Hematopoietic multipotent progenitor cell treated with erythropoietin and hydrocortisone succinate and interleukin-3 and kit ligand, for 15 days (in vitro differentiated cells): ENCODE measurements at places on chromosomes 4 and X.

- DNase-seq: no peak
Observed at GRCh38 chr4:111930659-111931058, 214.6 kb upstream of the FAM241A start.

DNA sequence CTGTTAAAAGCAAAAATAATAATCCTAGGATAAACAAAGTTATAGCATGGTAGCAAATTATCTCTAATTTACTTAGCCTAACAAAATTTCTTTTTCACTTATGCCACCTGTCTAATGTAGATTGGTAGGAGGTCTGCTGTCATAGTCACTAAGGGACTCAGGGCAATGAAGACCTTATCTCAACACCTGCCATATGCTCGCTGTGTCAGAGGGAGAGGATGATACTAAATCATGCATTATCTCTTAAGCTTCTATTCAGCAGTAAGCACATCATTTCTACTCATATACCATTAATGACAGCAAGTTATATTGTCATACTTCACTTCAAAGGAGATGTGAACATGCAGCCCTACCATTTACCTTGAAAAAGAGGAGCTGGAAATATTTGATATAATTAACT lies 44.1 kb downstream of the AFM start:
- no peak for DNase-seq

DNA sequence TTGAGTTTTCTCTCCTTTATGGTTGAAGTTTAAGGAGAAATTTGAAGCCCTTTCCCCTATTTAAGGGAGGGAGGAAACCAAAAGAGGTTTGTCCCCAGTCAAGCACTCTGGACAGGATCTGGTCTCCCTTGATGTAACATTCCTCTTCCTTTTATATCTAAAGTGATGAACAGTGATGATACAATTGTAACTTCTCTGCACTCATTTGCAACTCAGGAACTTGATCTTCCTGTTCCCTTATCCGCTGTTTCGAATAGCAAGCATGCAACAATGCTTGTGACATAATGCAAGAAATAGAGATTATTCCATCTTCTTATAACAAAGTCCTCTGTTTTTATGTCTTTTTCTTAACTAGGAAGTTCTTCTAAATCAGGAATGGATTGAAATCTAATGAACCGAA lies 18.3 kb downstream of the ALPK1 start:
- no peak for DNase-seq

DNA sequence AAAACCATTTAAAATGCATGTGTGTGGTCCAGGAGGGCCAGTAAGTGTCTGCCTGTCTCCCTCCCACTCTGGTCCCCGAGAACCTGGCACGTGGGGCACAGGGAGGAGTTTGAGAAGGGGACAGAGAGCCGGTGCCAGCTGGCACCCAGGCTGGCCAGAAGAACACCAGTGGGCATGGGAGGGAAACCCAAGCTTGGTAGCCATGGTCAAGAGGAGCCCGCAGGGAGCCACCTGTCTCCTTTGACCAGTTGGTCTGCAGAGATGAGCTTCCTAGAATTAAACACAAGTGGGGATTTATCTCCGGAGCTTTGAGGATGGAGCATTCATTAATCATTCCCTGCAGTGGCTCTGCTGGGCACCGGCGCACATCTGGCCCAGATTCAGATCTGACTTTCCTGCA lies 41.6 kb downstream of the HMX1 start:
- DNase-seq: no peak

DNA sequence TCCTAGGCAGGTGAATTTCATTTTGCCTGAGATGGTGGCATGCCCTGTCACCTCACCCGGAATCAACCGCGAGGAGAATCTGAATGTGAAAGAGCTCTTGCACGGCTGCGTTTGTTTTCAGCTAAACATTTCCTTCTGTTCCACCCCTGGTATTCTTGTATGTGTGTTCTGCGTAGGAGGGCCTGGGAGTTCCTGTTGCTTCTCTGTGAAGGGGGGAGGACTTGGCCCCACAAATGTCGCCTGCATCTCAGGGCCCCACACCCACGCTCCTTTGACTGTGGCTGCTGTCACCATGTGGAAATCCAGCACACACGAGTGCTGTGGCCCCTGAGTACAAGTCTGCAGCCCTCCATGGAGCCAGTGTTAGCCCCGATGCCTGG lies 45.8 kb upstream of the CLCN4 start:
- no peak for DNase-seq

GRCh38 chrX:48492293-48492910 lies 16.4 kb upstream of the PORCN start:
- DNase-seq: no peak

- no peak for DNase-seq
Observed at GRCh38 chrX:50770702-50771101, 43.3 kb downstream of the SHROOM4 start.

- no peak for DNase-seq
Observed at GRCh38 chr4:124737619-124738018, 25.1 kb upstream of the ANKRD50 start.

DNA sequence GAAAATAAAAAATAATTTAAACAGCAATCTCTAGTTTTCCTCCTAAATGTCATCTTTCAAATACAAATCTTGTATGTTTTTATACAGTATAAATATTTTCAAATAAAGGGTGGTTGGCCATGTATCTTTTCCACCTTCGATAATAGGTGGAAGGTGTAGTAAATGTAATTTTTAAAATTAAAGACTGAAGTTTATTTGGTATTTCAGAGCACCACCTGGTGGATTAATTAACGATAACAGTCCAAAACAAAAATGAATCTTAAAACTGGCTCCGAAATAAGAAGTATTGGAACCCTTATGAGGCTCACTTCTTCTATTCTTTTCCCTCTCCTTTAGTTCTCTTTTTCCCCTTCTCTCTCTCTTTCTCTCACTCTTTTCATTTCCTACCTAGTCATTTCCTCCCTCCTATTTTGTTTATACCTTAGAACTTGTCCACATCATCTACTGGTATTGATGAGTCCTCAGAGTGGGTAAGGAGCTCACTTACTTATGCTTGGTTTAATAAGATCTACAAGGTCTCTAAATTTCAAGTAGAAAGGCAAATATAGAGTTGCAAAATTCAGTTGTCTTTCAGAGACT lies 82.9 kb upstream of the EXOC1L start:
- peak; percentile 23 for DNase-seq

DNA sequence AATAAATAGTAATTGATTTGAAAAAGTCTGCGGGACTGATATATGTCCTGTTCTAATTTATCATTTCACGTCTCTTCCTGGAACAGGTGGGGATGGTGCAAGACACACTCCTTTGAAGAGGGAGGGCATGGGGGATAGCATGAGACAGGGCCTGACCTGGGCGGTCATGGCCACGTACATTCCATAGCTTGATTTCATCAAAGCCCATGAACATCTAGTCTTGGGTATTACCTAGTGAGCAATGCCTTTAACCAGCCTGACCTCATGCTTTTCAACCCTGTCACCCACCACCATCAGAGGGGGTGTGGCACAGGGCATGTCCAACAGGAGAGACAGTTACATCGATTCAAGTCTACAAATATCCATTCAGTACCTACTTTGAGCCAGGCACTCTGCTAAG lies 52.3 kb upstream of the HOPX start:
- no peak for DNase-seq

GRCh38 chr4:54063229-54063628 lies 1.2 kb downstream of the CHIC2 start:
- peak; percentile 31 for DNase-seq

GRCh38 chr4:55865228-55865806 lies 11.9 kb downstream of the EXOC1 start:
- no peak for DNase-seq

DNA sequence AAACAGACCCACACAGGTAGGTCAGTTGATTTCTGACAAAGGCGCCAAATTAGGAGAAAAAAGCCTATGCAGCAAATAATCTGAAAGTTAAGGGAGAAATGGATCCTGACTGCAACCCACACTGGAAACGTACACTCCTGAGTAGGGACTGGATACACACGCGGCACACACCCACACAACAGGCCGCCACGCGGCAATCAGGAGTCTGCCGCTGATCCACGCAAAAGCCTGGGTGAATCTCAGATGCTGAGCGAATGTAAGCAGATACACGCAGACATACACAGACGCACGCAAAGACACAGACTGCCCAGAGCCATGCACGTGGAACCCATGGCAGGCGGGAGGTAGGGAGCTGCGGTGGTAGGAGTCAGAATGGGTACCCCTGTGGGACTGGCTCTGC lies 21.7 kb downstream of the LRPAP1 start:
- no peak for DNase-seq

DNA sequence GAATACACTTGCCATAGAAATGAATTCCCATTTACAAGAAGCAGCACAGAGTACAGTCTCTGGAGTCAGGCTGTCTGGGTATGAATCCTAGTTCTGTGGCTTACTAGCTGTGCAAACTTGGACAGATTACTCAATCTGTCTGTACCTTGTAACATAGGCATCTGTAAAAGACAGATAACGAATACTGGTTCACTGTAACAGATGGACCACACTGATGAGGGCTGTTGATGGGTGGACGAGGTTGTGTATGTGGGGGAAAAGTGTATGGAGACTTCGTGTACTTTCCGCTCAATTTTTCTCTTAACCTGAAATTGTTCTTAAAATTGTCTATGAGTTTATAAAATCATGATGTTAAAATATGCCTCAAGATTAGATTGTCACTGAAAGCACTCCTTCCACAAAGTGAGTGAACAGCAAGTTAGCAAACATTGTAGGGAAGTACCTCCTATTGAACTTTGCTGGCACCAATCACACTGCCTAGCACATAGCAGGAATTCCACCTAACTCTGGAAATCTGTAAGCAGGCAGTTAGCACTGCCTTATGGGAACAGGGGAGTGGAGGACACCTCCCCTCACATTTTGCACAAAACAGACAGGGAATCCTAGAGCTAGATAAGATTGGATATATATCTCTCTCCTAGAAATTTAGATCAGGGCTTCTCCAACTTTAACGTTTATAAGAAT lies 6.5 kb upstream of the EXOSC9 start:
- peak; percentile 82 for DNase-seq

- DNase-seq: no peak
Observed at GRCh38 chrX:115689931-115690330, 129.0 kb downstream of the PLS3 start.

DNA sequence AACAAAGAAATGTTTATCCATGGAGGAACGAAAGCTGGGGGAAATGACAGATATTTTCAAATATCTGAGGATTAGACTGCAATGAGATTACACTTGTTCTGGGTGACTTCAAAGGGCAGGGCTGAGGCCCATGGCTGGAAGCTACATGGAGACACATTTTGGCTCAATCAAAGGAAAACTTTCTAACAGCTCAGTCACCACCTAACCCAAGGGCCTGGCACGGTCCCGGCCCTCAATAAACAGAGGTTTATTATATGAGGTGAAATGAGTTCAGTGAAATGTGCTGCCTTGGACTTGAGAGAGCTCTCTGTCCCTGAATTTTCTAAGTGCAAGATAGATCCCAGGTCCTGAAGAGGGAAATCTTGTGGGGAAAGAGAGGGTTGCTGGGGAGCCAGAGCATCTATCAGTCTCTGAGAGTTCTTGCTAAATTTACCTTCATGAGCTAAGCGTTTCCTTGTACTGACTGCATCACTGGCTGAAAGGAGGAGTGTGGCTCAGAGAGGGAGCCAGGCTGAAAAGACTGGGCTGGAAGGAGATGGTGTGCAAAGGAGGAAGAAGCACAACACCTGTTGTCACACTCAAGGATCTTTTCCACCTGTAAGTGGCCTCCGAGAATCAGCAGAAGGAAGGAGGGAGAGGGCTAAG lies 2.0 kb upstream of the RIPPLY1 start:
- DNase-seq: no peak

DNA sequence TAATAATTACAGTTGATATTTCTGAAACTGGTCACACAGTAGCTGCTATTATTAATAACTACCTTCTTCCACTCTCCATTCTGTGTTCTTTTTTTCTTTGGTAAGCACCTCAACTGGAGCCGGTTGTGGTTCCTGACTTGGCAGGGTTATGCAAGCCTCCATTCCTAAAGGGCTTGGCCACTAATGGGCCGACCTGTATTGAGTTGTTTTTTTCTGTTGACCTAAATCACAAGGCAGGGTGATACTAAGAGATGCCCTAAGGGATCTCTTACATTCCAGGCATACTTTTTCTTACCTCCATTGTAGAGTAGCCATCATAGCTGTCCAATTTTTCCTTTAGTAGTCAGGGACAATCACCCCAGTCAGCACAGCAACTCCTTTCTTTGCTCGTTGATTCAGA lies 1295.8 kb upstream of the ADGRL3 start:
- DNase-seq: no peak

DNA sequence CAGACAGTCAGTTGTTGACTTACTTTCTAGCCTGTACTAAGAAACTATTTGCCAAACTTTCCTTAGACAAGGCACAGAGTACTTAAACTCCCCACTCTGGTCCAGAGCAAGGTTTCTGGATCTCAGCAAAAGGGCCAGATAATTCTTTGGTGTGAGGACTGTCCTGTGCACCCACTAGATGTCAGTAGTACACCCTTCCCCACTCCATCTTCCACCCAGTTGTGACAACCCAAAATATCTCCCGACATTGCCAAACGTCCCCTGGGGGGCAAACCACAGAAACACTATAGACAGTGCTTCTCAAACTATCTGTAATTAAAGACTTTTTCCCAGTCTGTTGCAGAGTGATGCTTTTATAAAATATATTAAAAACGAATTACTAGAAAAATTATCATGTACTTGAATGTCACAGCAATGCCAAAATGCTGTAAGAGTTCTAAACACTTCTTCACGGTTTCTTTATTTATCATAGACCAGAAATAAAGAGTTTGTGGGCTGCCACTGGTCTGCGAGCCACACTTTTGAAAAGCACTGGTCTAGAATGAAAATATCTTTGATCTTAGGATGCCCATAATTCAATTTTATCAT lies 203.5 kb downstream of the PRDM5 start:
- no peak for DNase-seq

- no peak for DNase-seq
Observed at GRCh38 chr4:115154826-115155225, 41.4 kb upstream of the NDST4 start.

DNA sequence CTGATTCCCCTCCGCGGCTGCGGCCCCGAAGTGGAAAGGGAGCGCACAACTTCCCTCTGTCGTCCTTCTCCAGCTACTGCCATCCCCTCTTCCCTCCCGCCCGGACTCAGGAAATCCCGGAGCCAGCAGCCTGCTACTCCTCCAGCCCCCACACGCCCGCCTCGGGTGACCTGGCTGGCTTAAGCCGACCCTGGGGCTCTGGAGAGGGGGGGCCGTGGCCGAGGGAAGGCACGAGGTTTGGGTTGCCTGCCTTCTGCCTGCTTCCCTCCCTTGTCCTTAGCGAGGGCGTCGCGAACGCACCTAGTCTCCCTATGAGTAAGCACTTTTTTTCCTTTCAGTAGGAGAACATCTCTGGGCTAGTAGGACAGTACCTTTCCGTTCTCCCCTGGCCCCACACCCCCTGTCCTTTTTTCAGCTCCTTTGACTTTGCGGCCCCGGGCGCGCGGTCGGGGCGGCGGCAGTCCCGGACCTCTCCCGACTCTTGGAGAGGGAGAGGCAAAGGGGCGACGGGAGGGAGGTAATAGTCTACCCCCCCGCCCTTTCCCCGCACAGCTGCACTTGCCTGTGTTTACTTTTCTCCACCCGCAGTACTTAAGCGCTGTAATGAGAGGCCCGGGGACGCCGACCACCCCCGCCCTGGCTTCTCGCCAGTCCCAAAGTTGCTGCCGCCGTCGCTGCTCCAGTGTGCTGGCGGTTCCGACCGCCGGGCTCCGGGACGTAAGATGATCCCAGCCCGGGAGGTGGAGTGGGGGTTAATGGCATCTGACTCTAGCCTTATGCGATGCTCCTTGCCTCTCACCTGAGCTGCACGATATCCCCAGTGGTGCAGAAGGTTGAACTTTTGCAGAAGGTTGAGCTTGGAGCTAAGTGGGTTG lies 868 bp downstream of the PLS3 start:
- no peak for DNase-seq
